ENCODE measurements at places on chromosomes 5 and 9.
A peak's percentile ranks its signal among the peaks of the same experiment; 100 is the strongest.

DNA sequence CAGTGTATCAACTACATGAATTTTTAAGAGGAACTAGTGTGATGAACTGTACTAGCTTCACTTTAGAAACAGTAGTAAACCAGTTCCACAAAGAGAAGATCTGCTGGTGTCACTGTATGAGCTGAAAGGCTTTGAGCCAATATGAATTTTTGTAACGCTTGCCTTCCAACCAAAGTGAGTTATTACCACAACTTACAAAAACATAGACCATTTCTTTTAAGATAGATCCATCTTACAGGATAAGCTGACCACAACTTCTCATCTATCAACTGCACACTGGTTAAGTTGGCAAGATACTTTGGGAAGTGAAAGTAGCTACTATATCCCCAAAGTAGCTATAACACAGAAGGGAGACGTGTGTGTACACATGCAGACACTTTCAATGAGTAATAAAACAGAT, 849.6 kb upstream of the DMAC1 start:
- no peak for DNase-seq

DNA sequence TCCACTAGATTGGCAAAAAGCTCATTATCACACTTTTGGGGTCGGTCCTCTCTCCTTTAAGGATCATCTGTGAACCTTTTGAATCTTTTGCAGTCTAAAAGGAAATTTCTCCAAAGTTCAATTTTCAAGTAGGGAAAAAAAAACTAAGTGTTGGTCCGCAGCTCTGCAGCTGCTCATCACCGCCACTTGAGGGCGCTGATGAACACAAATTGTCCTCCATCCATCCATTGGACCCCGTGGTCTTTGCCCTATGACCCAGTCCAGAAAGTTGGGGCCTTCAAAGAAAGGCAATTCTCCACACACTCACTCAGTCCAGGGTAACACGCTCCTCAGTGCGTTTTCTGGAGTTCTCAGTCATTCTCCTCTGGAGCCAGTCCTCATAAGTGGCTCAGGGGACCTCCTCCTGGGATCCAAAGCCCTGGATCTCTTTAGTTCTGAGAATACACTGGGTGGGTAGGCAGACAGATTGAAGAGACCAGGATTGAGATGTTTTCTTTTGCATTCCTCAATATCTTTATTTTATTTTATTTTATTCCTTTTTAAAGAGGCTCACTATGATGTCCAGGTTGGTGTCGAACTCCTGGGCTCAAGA, 63.6 kb upstream of the SLC28A3 start:
- DNase-seq = peak; percentile 48

DNA sequence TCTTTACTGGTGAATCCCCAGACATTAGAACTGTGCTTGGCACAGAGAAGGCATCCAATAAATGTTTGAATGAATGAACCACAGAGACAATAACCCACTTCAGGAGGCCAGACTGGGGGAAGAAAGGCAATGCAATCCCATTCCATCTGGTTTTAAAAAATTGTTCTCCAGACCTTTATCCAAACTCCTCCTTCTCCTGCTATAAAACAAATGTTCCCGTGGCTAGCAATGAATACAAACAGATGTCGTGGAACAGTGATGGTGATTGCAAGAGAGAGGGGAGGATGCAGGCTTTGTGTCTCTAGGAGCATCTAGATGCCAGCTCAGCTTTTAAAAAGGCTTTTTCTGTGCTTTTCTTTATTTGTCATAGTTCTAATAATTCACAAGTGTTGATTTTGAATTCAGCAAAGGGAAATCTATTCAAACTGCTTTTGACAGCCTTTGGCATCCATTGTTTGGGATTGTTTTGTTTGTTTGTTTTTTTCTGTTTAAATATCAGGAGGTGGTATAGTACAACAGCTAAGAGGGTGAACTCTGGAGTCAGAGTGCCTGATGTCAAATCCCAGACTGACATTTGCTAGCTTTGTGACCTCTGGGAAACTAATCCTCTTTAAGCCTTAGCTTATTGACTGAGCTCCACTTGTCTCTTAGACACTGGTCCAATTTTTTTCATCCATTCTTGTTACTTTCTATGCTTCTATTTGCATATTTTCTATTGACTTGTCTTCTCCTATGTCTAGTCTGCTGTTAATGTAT, 59.1 kb downstream of the TNFSF15 start:
- no peak for DNase-seq

- DNase-seq = no peak
Observed at GRCh38 chr5:174338185-174339010, 292.9 kb downstream of the NSG2 start.

DNA sequence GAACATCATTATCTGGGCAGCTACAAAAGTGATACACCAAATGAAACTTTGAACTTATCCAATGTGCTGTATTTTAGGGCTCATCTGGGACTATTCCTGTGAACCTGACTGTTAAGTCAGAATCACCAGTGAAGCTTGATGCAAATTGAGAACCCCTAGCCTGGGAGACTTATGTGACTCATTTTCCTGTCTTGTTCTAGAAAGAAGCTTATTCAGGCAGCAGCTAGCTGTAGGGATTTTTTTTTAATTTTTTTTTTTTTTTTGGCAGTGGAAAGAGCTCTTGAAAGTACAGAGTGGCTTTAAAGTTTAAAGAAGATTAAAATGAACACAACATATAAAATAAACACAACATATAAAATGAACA, 81.1 kb upstream of the TNFAIP8 start:
- peak; percentile 41 for DNase-seq

DNA sequence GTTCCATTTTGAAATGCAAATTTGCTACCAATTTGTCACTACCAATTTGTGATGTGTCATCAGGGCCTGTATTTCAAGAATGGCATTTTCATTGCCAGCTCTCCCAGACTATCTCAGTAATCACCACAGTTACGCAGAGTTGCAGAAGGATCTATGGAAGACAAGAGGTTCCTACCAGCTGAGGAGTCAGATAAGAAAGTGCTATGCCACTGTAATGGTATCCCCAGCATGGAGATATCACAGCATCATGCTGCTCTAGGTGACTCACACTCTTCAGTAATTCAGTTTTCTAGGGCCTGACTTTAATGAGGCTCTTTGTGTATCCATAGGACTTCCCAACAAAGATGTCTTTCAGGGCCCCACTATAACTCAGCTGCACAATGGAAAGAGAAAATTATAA, 490.3 kb downstream of the ARHGEF28 start:
- no peak for DNase-seq

Data from NAMALWA (cell line).